ENCODE measurements at places on chromosomes 16 and 17.

GRCh38 chr17:61289408-61290385 lies 109.9 kb upstream of the TBX2 start:
- DNase-seq = no peak

DNA sequence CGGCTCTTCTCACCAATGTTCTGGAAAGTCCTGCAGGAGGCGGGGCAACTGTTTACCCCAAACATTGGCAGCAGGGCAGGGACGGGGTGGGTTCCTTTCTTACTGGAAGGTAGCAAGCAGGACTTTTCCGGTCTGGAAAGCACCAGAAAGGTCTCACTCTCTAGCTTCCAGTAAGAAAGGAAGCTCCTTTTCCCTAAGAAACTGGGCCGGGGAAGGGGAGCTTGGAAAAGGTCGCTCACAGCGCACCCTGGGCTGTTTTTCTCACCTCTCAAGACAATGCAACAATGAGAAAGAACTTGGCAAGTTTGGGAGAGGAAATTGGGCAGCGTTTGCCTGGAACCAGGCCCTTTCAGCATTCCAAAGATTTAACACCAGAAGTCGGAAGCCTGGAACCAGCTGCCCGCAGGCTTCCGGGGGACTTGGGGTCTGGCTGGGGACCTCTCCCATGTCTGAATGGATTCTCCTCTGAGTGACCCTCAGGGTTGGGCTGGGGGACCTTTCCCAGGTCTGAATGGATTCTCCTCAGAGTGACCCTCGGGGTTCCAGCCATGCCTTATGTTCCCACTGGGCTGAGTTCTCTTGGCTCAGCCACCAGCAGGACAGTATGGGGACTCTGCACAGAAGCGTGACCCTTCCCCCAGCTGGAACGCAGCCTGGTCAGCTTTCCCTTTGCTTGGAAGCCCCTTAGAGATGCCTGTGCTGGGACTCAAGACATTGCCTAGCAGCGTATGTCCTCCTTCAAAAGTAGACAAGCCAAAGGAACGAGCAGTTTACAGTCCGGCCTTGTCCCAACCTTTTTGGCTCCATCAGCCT lies 166.5 kb upstream of the PLCG2 start:
- no peak for DNase-seq

- DNase-seq = no peak
These were observed 158.5 kb upstream of the CACNG5 start for GRCh38 chr17:66676421-66676820.

- DNase-seq = no peak
These were observed 1.2 kb upstream of the SLC13A5 start for GRCh38 chr17:6714315-6714874.

DNA sequence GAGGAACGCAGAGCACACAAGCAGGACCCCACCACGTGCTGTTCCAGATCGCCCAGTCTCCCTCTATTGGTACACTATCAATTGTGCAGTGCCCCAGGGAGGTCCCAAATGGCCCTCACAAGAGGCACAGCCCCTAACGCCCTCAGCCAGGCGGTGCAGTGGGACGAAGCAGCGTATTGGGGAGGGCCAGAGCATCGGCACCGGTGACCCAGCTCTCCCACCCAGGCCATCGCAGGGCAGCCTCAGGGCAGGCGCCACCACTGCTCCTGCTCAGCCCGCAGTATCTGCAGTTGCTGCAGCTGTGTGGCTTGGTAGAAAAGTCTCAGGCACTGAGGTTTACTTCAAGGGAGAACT lies 5.9 kb upstream of the FAAP100 start:
- DNase-seq = no peak

GRCh38 chr17:28961391-28961790 lies 10.1 kb upstream of the PHF12 start:
- DNase-seq = no peak

GRCh38 chr17:8029121-8029520 lies 9.7 kb upstream of the ALOX15B start:
- DNase-seq = no peak

Data from neural progenitor cell (in vitro differentiated cells).